ENCODE measurements at places on chromosomes 2 and 18.

DNA sequence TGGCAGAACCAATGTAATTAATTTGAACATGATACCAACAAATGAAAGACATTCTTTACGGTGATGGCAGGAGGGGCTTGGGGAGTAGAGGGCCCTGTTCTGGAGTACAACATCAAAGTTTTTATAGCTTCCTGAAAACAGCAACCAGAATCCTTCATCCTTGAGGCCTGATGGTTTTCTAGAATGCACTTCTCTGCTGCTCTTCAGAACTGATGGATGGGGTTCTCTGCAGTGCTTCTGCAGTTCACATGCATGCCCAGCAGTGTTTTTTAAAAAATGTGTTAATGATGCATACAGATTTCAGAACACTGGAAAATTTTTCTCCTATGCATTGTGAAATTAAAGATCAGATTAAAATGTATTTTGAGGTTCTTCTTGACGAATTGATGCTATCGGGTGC is 2.5 kb downstream of the LTBP1 start:
- DNase-seq, result no peak

DNA sequence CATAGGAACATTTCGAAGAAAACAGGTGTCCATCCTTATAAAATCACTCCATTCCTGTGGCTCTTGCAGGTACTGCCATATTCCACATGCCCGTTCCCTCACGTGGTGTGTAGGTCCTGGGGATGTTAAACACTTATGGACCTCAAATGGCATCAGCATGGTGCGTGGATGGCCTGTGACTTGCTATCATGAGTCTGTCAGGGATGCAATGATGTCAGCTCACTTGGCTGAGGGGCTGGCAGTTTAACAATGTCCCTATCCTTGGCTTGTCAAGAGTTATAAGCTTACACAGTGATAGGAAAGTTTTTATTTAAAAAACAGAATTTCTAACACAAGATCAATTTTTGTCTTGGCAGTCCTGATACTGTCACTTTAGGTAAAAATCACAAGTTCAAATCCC is 28.8 kb downstream of the MAIP1 start:
- no peak for DNase-seq

DNA sequence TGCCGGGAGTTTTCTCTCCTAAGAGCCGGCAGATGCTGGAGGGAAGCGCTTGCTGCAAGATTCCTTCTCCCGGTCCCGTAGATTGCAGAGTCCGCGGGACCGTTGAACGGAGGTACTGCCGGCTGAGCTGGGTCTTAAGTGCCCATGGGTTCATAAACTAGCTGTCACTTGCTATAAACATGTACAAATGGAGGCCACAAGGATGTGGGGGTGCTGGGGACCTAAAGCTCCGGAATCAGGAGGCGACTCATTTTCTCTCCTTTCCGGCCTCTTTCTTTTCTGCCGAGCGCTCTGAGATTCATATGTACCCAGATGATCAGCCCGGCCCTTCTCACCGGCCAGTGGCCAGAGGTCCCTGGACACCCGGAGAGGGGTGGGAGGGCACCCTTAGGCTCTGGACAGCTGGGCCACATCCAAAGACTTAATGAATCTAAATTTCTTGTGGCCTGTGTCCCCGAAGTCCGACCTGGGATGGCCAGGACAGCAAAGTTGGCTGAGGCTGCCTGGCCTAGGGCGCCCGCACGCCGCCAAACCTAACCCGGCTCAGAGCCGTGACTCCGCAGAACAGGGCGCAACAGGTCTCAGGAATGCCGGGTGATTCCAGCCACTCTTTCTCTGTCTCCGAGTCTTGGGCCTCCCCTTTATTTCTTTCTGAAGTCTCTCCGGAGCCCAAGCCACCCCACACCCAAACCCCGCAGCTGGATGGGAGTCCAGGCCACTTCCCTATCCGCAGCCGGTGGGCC is 2.4 kb upstream of the PAX3 start:
- DNase-seq, result no peak

GRCh38 chr2:105125920-105126319 is 88.1 kb downstream of the MRPS9 start:
- no peak for DNase-seq

GRCh38 chr2:133732982-133733900 is 165.0 kb upstream of the NCKAP5 start:
- no peak for DNase-seq

GRCh38 chr2:120963997-120964705 is 228.5 kb downstream of the GLI2 start:
- no peak for DNase-seq

- no peak for DNase-seq
These were observed 138.0 kb upstream of the KLHL14 start for GRCh38 chr18:32910694-32911296.

DNA sequence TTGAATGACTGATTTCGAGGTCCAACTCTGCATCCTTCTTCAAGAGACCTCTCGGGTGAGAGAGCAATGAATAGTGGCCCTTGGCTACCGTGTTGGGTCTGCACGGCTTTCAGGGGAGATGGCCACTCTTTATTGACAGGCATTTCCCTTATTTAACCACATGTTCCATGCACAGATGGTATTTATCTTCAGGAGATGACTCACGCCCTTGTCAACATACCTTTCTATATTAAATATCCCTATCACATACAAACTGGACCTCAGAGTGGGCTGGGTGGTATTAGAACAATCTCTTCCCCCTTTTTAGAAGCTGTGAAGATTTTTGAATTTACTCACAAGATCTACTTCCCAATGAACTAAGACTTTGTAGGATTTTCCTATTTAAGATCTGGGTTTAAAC is 109.6 kb upstream of the CDC42EP3 start:
- no peak for DNase-seq

GRCh38 chr2:16661936-16662839 is 3.4 kb downstream of the CYRIA start:
- DNase-seq, result no peak

- no peak for DNase-seq
These were observed 138.7 kb downstream of the MGAT5 start for GRCh38 chr2:134392442-134393074.

- no peak for DNase-seq
These were observed 25.9 kb downstream of the RAB12 start for GRCh38 chr18:8635087-8635486.

- DNase-seq, result peak; percentile 89
These were observed at the start of gene MBD1 for GRCh38 chr18:50281295-50281971. Gene MBD1 (minus strand): TSS chr18:50281523. CDS start chr18:50279992, 1,531 bp downstream.

GRCh38 chr2:176574484-176575236 is 305.4 kb downstream of the MTX2 start:
- DNase-seq, result no peak

DNA sequence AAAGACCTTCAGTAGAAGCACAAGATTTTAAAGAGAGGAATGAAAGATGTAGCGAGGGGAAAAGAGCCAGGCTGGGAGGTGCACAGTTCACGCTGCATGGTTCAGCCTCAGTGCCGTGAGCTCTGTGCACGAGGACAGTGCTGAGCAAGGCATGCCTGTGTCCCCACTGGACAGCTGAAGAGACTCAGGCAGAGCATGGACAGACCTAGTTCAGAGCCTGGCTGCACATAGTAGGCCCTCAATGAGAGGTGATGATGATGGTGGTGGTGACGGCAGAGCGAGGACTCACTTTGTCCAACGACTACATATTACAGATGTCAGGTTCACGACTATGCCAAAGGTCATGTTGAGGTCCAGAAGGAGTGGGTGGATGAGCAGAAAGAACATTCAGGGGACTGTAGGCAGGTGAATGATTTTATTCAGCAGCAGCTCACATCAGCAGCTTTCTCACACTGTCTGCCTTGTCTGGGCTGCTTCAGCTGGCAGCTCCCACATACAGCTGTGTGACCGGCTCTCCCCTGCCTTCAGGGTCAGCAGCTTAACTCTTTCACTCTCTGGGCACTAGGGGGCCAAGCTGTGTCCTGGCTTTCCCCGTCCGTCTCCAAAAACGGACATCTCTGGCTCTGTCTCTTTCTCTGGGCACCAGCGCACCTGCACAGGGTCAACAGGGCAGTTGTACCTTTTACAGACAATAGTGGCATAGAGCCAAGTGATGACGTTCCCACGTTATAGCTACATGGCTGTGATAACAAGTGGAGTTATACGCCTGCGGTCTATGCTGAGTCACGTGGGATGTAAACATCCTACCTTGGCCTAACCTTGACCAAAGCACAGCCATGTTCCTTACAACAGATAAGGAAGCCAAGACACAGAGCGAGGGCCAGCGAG is 128.8 kb upstream of the MSH6 start:
- peak; percentile 90 for DNase-seq

DNA sequence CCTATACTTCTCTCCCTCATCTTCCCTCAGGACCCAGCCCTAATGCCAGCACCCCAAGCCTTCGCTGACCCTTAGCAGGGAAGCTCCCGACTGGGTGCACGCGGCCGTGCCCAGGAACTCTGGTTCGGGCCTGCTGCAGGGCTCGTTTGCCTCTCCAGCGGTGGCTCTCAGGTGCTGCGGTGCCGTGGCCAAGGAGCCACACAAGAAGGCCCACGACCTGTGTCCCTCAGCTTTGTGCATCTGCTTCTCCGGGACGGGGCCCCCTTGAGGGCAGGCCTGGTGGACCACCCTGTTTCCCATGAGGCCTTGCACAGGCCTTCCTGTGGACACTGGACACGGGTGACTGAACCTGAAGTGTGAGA is 17.7 kb downstream of the BOK start:
- no peak for DNase-seq

- DNase-seq, result no peak
These were observed 64.0 kb upstream of the ZNF516 start for GRCh38 chr18:76558881-76559667.

- no peak for DNase-seq
These were observed 1.0 kb upstream of the B3GNT7 start for GRCh38 chr2:231394211-231395141.

- DNase-seq, result no peak
These were observed 3.2 kb upstream of the NEU2 start for GRCh38 chr2:233029321-233029720.

DNA sequence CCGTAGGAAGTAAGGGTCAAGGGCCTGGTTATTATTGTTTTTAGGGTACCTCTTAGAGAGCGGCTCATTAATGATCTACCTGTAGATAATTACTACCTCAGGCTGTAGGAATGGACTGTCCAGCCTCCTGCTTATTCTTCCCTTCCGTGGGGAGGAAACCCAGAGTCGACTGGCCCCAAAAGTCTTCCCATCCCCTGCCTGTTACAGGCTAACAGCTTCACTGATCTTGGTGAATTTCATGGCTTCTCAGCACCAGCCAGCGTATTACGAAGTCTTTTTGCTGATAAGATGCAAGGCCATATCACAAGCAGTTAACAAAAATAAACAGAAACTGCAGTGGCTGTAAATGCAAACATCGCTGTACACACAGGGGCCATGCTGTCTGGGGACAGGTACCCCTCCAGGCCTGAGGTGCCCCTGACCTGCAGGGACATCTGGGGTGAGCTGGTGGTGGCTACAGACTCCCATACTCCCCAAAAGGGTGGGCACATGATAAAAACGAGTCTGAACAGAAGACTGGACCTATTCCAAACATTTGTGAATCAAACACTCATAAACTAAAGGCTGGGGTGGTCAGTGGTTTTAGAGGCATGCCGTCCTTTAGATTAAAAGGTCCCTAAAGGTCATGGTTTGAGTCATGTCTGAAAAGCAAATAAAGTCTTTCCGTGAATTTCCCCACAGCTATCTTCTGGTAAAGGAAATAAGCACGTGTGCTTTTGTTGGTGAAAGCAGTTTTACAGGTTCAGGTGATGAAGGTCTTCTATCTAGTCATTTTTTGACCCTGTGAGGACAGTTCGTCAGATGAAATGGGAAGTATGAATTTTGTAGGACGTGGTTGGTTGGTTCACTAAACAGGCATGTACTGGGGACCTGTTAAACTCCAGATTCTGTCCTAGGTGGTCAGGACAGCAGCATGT is 36.7 kb downstream of the TTC39C start:
- no peak for DNase-seq

DNA sequence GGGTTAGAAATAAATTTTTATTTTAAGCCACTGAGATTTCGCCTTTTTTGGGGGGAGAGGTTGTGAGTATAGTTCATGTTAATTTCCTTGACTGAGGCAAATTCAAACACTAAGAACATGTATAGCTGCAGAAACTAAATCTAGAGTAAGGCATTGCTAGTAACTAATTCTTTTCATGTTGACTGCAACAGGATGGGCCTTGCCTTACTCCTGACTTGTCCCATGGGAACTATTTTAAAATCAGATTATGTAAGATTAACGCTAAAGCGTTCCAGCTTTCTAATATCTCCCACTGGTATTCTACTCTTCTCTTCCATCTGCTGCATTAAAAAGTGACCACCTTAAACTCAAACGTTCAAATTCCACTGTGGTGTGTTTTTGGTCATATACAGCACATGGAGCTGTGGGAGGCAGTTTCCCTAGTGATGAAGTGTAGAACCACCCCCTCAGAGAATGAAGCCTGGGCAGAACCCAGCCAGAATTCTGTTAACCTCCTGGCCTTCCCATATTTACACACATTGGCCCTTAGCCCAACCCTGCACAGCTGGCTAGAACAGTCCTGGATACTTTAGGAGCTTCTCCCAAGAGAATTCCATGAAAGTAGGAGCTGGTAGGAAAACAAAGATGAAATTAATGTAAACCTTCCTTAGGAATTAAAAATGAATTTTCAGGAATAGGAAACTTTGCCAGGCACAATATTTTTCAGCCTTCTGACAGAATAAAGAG is 687.8 kb downstream of the SLC4A3 start:
- DNase-seq, result no peak

- DNase-seq, result no peak
These were observed 53.4 kb downstream of the NAPG start for GRCh38 chr18:10579079-10579867.
